ENCODE measurements at places on chromosomes 3 and 15.

GRCh38 chr15:78880242-78880533 is 7.5 kb downstream of the MORF4L1 start:
- DNase-seq = no peak

GRCh38 chr3:139988472-139989156 is 53.6 kb downstream of the CLSTN2 start:
- no peak for DNase-seq

DNA sequence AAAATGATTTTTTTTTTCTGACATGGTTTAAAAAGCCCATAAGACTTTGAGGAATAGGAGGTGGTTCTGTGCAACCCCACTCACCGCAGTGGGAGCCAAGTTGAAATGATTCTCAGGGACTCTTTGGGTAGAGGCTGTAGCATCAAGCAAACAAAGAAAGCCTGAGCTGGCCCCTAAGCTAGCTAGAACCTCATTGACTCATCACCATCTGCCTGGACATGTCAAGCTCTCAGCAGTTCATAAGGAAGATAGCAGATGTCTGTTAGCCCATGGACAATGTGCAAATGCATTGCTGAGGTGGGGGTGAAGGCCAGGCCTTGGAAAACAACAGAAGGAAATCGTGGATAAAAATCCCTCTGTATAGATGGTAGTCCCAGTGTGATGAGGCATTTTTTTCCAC is 234.8 kb downstream of the NR2F2 start:
- no peak for DNase-seq

- DNase-seq = no peak
Measured at GRCh38 chr3:161740421-161740820, 243.8 kb downstream of the OTOL1 start.

GRCh38 chr3:36804295-36805055 is 40.1 kb upstream of the DCLK3 start:
- no peak for DNase-seq

- no peak for DNase-seq
Measured at GRCh38 chr15:41746802-41747201, 27.5 kb upstream of the MAPKBP1 start.

- no peak for DNase-seq
Measured at GRCh38 chr15:68364028-68364659, 67.8 kb downstream of the ITGA11 start.

GRCh38 chr3:73442152-73442551 is 182.6 kb downstream of the PDZRN3 start:
- no peak for DNase-seq

DNA sequence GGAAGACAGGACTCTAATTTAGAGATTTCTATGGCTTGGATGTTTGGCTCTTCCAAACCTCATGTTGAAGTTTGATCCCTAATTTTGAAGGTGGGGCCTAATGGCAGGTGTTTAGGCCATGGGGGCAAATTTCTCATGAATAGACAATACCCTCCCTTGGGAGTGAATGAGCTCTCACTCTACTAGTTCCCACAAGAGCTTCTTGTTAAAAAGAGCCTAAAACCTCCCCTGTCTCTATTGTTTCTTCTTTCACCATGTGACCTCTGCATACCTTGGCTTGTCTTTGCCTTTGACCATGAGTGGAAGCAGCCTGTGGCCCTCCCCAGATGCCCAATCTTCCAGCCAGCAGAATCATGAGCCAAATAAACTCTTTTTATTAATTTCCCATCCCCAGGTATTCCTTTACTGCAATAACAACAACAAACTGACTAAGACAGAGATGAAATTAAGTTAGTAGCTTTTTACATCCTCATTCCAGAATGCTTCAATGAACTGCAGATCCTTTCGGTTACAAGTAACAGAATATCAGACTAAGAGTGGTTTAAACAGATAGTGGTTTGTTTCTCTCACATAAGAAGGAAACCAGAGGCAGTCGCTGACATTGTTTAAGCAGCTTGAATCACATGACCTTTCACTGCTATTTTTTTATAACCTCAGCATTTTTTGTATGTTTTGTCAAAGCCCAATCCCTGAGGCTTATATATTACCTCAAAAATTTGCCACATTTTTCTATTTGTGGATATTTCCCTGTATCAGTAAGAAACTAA is 1013.3 kb upstream of the SEMA6D start:
- DNase-seq = no peak

GRCh38 chr3:69391554-69391953 is 5.7 kb upstream of the FRMD4B start:
- DNase-seq = no peak

DNA sequence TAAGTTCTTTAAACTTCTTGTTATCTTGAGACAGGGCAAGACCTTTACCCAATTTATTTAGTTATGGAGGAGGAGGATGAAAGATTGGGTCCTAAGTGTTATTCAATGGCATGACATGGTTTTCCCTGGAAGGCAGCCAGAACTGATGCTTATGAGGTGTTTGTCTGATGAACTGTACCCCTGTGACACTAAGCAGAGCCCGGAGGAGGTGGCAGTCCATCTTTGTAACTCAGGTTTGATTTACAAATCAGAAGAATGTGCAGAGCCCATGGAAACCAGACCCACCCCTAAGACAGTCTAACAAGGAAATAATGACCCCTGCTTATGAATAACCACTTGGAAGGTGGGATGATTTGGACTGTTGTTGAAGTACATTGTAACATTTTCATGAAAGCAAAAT is 878.6 kb upstream of the NR2F2 start:
- no peak for DNase-seq

Measured in T-helper 9 cell (primary cell).